ENCODE measurements at places on chromosomes 7 and 10.
A peak's percentile ranks its signal among the peaks of the same experiment; 100 is the strongest.

GRCh38 chr10:128943111-128943510 lies 523.9 kb upstream of the MGMT start:
- DNase-seq = no peak

DNA sequence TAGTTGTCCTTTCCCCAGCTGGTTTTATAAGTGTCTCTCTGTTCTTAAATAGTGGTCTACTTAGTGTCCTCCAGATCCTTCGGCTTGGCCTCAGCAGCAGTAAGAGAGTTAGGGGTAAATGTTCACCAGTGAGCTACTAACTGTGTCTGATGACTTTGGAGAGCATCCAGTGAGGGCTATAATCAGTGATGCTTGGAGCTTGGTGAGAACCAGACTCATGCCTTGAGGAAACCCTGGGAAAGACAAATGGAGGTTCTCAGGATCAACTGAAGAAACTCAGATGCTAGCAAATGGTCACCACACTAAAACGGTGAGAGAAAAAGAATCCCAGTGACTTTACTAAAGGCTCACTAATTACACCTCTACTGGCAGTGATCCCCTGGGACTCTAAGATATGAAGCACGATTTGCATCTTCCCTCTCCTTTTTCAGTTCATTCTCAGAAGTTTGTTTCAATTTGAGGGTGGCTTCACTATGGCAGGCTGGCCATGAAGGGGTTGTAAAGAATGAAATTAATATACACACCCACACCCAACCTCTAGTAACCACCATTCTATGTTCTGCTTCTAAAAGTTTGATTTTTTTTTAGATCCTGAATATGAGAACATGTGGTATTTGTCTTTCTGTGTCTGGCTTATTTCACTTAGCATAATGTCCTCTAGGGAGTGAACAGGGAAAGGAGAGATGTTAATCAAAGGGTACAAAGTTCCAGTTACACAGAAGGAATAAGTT lies 177.9 kb downstream of the PDE1C start:
- no peak for DNase-seq

DNA sequence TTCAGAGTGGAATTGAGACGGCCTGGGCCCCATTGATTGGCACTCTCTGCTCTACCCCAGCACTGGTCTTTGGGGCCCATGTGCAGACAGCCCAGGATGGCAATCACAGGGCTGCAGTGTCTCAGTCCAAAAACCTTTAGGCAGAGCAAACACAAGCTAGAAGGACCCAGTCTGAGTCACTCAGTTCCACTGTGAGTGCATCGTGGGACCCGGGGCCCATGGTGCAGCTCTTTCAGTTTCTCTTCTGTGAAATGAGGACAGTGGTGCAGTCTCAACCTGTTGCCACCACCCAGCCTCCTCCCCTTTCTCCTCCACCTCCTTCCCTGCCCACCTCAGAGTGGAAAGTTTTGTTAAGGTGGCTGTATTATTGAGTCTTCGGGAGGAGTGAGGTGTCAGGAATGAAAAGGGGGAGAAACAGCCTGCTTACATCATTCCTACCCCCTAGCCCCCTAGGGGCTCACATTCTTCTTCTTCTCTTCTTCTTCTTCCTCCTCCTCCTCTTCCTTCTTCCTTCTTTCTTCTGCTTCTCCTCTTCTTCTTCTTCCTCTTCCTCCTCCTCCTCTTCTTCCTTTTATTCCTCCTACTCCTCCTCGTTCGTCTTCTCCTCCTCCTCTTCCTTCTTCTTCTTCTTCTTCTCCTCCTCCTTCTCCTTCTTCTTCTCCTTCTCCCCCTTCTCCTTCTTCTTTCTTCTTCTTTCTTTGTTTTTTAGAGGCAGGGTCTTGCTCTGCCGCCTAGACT lies 19.5 kb upstream of the CARD11 start:
- no peak for DNase-seq

- no peak for DNase-seq
Measured at GRCh38 chr7:94060752-94061151, 56.6 kb upstream of the BET1 start.

DNA sequence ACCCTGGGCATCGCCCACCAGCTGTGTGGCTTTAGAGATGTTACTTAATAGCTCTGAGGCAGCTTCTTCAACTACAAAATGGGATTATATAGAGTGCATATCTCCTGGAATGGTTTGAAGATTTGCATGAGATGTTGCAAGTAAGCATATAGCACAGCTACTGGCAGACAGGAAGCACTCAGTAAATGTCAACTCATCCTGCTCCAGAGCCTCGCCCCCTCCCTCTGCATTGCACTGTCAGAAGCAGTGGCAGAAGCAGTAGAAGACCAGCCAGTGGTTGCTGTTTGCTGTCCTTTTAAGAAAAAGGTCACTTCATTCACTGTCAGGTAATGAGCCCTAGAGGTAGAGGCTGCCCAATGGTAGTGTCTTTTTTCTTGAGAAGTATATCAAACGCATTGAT lies 180.0 kb upstream of the GHITM start:
- DNase-seq = no peak

- DNase-seq = no peak
Measured at GRCh38 chr10:64112701-64113355, 591.6 kb downstream of the REEP3 start.

DNA sequence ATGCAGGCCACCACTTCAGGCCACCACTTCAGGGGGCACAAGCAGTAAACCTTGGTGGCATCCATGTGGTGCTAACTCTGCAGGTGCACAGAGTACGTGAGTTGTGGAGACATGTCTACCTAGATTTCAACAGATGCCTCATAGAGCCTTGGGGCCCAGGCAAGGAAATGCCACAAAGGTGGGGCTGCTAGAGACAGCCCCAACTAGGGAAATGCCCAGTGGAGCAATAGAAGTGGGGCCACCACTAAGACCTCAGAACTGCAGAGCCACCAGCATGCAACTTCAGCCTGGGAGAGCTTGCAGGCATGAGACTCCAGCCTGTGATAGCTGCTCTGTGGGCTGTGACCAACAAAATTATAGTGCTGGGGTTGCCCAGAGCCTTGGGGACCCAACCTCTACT lies 107.6 kb downstream of the DNAJC1 start:
- no peak for DNase-seq

GRCh38 chr7:3657206-3657605 lies 356.2 kb downstream of the SDK1 start:
- no peak for DNase-seq

DNA sequence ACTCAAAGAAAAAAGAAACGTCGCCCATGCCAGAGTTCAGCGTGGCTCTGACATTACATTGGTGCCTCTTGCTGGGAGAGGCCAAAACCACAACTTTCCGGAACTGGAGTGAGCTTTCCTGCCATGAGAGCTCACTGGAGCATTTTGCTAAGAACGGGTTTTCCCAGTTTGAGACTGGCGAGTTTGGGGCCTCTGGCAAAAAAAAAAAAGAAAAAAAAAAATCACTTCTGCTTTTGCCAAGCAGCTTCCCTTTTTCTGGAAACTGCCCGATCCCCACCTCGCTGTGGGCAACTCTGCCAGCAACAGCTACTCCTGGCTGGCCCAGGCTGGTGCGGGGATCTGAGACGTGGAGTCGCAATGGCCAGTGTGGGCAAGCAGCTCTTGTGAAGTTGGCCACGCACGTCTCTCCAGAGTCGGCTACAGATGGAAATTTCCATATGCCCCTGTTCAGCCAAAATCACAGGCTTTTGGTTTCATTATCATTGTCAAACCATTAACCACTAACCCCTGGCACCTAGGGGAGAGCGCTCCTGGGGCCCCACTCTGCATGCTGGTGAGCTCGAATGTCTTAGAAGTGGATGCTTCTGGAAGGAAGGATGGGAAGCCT lies 25.7 kb downstream of the PRKAG2 start:
- DNase-seq = peak; percentile 88

DNA sequence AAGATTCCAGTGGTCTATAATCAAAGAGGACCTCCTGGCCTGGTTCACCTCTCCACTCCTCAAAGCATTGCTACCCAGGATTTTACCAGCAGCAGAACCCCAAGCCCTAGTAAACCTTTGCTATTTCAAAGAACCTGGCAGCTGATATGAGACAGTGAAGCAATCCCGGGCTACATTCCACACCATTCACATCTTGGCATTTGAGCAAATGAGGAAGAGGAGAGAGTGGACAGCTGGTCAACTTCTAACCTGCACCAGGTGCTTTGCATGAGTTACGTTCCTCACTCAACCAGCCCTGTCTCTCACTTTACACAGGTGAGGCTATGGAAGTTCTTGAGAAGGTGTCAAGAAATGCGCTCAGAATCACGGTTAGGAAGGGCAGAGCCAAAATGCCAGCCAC lies 1.1 kb downstream of the CCDC3 start:
- DNase-seq = no peak

- DNase-seq = no peak
Measured at GRCh38 chr10:14502431-14502830, 171.7 kb upstream of the FRMD4A start.

GRCh38 chr10:110836706-110837105 lies 35.0 kb upstream of the PDCD4 start:
- no peak for DNase-seq

- no peak for DNase-seq
Measured at GRCh38 chr10:92038949-92039348, 115.4 kb downstream of the BTAF1 start.

- no peak for DNase-seq
Measured at GRCh38 chr10:77214799-77215198, 422.8 kb downstream of the KCNMA1 start.

- peak; percentile 69 for DNase-seq
Measured at GRCh38 chr7:132430861-132431822, 145.1 kb downstream of the PLXNA4 start.

- DNase-seq = no peak
Measured at GRCh38 chr7:22675917-22676343, 51.1 kb upstream of the IL6 start.

DNA sequence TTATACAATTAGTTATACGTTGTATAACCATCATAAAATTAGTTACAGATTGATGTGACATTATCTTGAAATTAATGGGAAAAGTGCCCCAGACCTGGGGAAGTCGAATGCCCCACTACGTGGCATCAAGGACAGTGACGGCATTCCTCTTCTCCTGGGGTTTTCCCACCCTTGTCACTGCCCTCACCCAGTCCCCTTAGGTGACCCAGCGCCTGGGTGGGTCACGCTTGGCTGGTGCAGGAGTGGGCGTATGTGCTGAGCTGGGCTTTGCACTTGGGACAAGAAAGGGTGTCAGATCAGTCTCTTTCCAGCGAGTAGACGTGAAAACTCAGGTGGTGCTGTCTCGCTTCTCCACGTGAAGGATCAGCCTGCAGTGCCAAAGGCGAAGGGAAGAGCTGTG lies 7.6 kb downstream of the FOXK1 start:
- no peak for DNase-seq

DNA sequence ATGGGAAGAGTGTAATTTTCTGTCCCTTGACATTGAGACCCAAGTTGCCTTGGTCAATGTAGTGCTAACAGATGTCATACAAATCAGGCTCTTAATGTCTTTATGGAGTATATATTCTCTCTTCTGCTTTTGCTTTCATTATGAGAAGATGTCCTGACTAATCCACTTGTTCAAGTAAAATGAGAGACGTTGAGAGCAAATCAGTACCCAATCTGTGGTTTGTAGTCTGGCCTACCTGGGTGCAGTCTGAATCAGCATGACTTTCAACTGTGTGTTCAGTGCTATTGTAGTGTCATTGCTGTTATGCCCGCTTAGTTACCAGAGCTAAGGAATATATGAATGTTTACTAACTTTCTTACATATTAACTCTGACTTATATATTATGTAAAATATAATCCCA lies 612.4 kb downstream of the ANKRD7 start:
- no peak for DNase-seq

- DNase-seq = no peak
Measured at GRCh38 chr7:134480730-134481129, 21.8 kb upstream of the AKR1B1 start.

DNA sequence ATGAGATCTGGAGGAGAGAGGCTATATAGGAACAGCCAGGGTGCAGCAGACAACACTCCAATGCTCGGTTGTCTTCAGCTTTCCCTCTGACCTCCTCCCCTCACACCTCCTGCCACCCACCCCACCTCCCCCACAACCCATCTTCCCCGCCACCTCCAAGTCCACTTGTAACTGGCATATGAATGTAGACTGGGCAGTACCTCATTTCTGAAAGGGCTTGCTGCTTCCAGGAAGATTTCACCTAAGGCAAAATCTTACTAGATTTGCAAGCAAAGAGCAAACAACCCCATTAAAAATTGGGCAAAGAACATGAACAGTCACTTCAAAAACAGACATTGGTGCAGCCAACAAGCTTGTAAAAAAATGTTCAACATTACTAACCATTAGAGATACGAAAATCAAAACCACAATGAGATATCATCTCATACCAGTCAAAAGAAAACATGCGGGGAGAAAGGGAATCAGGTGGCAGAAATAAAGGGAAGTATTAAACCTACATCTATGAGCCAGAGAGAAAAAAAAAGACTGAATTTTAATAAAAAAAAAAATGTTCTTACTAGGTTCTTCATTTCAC lies 164.6 kb upstream of the C1GALT1 start:
- no peak for DNase-seq

- DNase-seq = peak; percentile 43
Measured at GRCh38 chr7:30148951-30149459, 14.2 kb downstream of the MTURN start.

GRCh38 chr7:155279787-155280445 lies 17.8 kb upstream of the INSIG1 start:
- DNase-seq = no peak

DNA sequence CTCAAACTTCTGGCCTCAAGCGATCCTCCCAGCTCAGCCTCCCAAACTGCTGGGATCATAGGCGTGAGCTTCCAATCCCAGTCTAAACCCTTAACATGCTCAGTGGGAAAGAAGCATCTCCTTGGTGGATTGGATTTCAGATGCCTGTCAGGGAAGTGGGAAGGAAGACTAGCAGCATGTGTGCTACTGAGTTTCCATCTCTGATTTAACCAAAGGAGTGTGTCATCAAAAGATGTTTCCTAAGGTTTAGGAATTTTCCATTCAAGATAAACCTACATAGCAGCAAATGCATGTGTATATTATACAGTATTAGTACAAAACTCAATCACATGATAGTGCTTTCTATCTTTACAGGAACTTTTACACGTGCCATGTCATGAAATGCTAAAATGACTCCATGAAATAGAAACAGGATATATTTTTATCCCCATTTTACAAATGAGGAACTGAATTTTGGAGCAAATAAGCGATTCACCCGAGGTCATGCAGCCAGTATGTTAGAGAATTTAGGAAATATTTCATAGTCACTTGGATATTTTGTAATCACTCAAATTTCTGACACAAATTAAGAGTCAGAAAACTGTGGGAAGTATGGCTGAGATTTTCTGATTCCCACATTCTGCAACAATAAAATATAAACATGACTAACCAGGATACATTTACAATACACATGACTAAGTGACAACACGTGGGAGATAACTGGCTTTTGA lies 11.4 kb upstream of the TMEM26 start:
- DNase-seq = no peak

- no peak for DNase-seq
Measured at GRCh38 chr10:61900829-61901792, at the start of gene ARID5B. Gene ARID5B (plus strand): TSS chr10:61901699. CDS start chr10:61901710, 11 bp downstream.

DNA sequence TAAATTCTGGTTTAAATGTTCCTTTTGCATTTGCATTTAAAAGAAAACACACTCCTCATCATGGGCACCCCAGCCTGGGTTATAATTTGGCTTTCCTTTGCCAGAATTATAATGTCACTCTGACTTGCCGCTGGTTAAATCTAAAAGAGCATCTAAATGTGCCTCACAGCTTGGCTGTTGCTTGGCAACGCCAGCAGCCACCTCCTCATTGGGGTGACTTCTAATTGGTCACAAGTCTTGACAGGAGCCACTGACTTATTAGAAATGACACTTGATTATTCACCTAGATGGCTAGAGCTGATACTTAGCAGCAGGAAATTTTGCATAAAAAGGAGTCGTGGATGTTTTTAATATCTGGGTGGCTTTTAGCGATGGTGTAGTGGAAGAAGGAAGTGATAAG lies 114.3 kb downstream of the TBXAS1 start:
- DNase-seq = no peak

- DNase-seq = no peak
Measured at GRCh38 chr7:96246919-96247318, 75.0 kb downstream of the SLC25A13 start.
